Thoracic aorta (tissue), 2 donors: ENCODE measurements at places on chromosomes 3 and 15.

DNA sequence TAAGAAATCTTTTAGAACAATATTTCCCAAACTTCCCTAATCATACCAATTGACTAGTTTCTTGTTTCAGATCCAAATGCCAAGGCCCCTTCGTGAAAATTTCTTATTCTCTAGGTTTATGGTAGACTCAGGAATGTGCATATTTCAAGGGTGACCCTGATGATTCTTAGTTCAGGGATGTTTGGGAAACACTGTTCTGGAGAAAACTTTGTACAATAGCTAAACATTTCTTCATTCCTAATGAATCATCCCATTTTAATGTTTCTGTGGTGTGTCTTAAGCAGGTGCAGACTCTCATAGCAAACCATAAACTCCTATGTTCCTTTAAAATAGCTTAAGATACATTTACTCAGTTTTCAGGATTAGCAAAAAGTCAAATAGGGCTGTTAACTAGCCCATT lies 314.5 kb downstream of the TIGIT start:
- no peak for DNase-seq

DNA sequence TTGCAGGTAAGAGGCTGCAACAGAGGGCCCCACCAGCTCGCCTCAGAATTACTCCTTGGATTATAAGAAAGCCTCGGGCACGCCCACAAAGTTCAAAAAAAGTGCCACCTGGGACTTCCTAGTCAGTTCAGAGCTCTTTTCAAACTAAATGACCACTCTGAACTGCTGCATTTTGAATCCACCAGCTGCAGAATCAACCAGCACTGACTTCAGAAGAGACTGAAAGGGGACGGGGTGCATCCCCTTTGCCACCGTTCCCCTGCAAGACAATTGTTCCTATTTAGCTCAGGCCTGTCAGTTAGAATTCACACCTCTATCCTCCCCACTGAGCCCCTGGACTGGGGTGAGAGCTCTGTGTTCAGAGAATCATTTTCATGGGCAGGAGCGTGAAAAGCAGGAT lies 181.4 kb upstream of the GADL1 start:
- no peak for DNase-seq

- DNase-seq: no peak
Observed at GRCh38 chr3:31300456-31301443, 232.0 kb upstream of the STT3B start.

- no peak for DNase-seq
Observed at GRCh38 chr3:58720526-58720925, 54.0 kb upstream of the FAM3D start.

- no peak for DNase-seq
Observed at GRCh38 chr15:54159012-54159411, 180.8 kb downstream of the UNC13C start.

DNA sequence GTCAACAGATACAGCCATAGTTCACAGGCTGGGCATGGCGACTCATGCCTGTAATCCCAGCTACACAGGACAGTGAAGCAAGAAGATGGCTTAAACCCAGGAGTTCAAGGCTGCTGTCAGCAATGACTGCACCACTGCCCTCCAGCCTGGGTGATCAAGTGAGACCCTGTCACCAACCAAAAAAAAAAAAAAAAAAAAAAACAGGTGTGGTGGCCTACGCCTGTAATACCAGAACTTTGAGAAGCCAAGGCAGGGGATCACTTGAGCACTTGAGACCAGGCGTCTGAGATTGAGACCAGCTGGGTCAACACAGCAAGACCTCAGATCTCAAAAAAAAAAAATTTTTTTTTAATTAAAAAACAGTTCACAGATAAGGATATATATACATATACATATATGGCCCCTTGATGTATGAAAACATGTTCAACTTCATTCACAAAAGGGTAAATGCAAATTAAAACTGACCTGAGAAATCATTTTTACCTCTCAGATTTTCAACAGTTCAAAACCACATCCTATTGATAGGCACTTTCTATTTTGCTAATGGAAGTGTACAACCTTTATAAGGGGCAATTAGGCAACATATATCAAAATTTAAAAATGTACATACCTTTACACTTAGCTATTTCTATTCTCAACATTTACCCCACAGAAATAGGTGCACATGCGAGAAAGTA lies 51.1 kb downstream of the OSBPL10 start:
- no peak for DNase-seq

DNA sequence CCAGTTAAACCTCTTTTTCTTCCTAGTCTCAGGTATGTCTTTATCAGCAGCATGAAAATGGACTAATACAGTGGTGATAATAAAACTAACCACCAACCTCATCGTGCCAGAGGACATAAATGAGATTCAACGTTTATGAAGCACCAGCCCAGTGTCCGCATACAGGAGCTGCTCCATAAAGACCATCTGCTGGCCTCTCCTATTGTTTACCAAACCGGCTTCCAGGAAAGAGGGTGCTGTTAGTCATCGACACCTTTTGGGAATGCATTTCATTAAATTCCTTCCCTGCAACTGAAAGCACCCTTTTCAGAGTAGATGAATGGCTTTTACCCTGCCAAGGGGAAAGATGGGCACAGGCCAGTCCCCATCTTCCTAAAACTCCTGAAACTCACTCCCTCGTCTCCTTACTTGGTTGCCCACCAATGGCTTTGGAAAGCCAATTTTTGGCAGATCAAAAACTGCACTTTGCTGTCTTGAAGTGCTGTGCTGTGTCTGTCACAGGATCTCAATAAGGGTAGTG lies 122.1 kb downstream of the AQP9 start:
- no peak for DNase-seq

- no peak for DNase-seq
Observed at GRCh38 chr3:59268170-59268569, 218.3 kb upstream of the CFAP20DC start.

- no peak for DNase-seq
Observed at GRCh38 chr3:52028572-52028971, 27.8 kb downstream of the DUSP7 start.

DNA sequence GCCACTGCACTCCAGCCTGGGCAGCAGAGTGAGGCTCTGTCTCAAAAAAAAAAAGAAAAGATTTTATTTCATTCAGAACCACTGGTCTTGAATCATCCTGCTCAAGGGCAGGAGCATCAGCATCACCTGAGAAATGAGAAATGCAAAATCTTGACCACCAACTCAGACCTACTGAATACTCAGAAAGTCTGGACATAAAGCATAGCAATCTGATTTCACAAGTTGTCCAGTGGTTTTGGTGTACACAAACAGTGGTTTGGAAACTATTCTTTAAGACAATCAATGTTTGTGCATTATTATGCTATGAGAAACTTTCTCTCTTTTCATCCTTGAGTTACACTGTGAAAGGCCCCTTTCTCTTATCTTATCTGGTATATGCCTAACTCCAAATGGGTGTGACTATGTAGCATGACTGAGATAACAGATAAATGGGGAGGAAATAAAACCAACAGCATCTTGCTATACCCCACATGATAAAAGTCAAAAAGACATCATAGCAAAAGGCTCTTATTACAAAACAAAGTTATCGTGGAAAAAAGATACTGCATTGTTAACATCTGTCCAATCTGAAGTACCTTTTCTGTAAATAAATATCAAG lies 174.2 kb upstream of the STT3B start:
- DNase-seq: no peak

DNA sequence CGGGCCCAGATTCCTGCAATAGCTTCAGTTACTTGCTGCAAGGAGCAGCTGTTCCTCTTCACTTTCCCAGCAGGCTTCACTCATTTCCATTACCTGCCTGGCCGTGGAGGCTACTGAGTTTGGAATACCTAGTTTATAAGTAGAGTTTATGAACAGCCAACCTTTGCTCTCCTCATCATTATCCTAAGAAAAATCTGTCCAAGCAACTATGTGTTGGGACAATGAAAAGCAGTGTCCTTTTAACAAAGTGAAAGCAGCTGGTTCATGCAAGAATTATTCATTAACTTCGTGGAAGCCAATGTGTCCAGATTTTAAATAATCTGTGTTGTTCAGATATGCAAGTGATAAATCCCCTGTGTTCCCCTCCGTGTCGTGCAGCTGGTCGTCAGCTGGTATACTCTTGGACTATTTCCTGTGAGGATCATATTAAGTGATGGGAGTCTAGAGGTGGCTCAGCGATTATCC lies 39.3 kb upstream of the SSR3 start:
- DNase-seq: no peak

DNA sequence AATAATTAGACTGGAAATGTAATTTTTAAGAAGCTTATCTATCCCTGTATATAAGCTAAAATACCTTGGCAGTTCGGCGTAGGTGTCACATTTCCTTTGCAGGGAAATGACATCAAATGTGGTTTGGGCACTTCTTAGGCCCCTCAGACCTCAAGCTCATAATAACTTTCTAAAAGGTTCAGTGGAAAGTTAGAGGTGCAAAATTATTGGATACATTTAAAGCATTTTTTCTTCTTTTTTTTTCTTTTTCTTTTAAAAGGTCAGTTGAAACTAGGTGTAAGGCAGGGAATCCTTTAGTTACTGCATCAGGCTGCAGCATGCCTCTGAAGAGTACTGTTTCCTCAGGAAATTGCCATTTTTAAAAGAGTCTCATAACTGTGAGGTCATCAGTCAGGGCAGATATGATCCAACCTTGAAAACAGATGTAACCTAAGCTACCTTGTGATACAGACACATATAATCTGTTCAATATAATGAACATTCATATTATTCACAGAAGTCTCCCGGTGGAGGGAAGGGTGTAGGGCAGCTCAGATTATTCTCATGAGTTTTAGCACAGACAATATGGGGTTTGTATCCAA lies 4.8 kb downstream of the SACM1L start:
- no peak for DNase-seq

DNA sequence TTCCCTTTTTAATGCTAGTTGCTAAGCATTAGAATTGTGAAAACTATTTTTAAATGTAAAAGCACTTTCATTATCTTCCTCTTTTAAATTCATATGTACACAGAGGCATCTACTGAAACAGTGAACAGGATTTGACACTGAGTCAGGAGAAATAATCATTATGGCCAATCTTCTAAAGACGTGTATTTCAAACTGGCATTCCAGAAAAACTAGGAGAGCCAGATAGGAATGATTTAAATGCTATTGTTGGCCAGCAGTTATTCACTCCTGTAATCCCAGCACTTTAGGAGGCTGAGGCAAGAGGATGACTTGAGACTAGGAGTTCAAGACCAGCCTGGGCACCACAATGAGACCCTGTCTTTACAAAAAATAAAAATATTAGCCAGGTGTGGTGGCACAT lies 67.6 kb upstream of the RAP2B start:
- no peak for DNase-seq

- no peak for DNase-seq
Observed at GRCh38 chr3:150271591-150271960, 136.5 kb upstream of the TSC22D2 start.

DNA sequence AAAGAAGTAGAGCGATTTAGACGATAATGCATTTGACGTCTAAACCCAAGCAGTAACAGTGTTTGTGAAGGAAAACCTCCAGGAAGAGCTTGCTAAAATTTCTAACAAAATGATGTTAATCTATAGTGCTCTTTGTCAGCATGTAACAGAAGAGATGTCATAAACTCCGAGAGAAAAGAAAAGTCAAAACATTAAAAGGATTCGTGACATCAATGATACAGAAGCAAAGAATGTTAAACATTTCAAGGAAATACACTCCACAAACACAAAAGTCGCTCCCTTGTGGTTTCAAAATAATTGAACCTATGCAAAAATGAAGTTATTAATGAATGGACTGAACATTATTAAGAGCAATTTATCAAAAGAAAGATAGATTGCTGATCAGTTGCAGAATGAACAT lies 27.9 kb downstream of the AADAC start:
- DNase-seq: no peak

- DNase-seq: no peak
Observed at GRCh38 chr15:84761607-84762131, 13.3 kb downstream of the ZNF592 start.

DNA sequence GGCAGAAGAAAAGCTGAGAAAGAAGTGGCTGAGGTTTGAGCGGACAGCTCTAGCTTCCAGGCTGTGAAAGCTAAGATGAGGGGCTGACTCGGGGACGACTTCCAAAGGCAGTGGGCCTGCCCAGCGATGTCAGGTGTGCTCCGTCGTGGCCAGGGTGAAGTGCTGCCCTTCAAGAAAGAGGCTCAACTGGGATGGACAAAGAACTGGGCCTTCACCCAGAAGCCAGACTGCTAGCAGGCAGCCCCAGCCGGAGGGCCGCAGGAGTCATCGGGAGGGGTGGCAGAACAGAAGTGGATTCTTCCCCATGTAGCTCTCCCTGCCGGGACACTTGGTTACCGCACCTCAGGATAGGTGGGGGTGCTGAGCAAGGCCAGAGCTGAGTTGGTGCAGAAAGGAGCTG lies 13.1 kb upstream of the SEC13 start:
- no peak for DNase-seq

GRCh38 chr15:92725171-92725570 lies 69.6 kb upstream of the FAM174B start:
- DNase-seq: no peak

DNA sequence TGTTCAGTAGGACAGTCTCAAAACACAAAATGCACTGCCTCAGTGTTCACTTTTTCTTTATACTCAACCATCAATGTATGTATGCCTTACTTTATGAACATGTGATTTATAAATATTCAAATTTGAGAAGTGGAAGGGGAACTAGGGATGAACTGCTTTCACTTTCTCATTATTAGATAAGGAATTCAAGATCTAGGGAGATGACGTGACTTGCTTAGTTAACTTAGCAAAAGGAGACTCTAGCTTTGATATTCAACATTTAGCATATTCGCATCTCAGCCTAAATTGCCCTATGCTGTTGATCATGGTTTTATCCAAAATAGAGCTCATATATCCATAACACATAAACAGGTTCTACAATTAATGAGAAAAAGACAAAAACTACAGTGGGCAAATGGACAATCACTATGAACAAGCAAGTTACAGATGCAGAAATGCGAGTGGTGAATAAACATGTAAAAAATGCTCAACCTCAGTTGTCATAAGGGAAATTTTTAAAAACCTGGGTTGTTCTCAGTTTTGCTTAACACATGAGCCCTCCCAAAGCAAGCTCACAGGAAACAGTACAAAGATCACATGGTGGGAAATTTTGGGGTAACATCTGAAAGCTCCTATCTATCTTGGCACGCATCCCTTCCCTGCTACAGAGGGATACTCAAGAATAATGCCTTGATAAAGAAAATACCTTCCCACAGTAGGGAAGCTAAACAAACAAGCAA lies 269.8 kb downstream of the THRB start:
- no peak for DNase-seq

DNA sequence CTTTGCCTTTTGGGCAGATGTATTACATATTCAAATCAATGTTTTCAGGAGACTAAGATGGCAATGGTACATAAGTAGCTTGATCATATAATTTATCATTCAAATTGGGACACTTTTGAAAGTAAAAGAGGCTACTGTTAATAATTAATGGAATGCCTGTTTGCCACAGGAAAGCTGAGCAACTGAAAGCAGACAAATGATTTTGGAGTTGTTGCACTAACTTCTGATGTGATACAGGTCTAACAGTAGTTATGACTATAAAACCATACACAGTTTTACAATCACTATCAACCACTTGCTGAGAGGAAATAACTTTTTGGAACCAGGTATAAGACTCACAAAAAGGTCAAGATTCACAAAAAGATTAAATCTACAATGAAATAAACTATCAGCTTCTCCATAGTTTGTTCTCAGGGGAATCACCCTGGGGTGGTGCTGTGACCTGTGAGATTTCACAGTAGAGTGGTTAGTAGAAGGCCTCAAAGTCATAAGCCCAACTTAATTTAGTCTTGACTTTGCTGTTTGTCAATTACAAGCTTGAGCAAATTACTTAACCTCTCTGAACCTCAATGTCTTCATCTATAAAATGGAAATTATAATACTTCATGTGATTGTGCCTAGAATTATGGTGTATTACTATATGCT lies 42.7 kb downstream of the HHLA2 start:
- DNase-seq: no peak

- DNase-seq: no peak
Observed at GRCh38 chr3:140586311-140586710, 91.6 kb upstream of the TRIM42 start.
